GM12892 (cell line): ENCODE measurements at places on chromosomes 2 and 18.

- DNase-seq: no peak
Observed at GRCh38 chr2:54880428-54880827, 157.0 kb downstream of the EML6 start.

- DNase-seq: no peak
Observed at GRCh38 chr2:20653695-20654534, 3.0 kb upstream of the HS1BP3 start.

GRCh38 chr2:127405255-127405610 lies 13.0 kb upstream of the PROC start:
- no peak for DNase-seq

- DNase-seq: no peak
Observed at GRCh38 chr2:86274265-86274917, 63.0 kb downstream of the REEP1 start.

DNA sequence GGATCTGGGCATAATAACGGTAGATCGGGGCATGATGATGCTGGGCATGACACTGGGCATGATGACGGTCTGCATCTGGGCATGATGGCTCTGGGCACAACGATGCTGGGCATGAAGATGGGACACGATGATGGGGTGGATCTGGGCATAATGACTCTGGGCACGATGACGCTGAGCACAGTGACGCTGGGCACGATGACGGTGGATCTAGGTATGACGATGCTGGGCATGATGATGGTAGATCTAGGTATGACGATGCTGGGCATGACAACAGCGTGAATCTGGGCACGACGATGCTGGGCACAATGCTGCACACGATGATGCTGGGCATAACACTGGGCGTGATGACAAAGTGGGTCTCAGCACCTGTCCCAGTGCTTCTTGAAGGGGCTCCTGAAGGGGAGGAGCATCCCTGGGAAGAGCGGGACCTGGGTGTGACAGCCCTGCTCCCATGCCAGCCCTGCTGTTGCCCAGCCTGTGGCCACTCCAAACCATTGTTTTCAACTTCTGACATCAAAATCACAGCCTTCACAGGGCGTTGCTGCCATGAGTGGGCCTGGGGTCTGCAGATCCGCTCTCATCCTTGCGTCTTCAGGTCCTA lies 30.4 kb upstream of the ALLC start:
- no peak for DNase-seq

DNA sequence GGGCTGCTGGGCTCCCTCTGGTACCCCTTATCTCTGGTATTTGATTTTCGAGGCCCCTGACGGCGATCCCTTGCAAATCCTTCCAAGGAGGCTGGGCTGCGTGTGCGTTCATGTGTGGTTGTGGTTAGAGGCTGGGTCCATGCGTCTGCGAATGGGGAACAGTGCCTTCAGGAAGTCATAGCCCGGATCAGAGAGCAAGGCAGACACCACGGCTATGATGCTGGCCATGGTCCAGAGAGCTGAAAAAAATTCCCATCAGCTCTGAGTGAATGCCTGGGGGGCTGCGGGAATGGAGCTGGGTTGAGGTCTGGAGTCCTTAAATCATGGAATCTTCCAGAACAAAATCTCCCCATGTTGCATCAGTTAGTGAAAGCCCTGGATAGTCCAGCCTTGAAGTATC lies 145.5 kb downstream of the ACKR3 start:
- DNase-seq: no peak

DNA sequence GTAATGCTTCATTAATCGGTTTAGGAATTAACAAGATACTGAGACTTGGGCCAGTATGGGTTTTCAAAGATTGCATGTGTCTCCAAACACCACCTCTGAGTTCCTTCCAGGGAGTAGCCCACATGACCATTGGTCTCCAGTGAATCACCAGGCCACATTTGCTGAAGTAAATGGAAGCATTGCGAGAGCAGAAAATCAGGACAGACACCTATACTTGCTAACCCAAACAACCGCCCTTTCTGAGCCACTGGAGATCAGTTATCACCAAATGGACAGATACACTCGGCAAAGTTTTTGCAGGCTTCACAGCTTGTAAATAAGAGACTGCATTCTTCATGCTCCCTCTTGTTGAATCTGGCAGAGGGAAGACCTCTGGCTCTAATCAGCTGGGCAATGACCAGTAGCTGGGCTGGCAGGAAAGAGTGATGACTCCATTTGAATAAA lies 40.9 kb downstream of the GATA6 start:
- DNase-seq: no peak

DNA sequence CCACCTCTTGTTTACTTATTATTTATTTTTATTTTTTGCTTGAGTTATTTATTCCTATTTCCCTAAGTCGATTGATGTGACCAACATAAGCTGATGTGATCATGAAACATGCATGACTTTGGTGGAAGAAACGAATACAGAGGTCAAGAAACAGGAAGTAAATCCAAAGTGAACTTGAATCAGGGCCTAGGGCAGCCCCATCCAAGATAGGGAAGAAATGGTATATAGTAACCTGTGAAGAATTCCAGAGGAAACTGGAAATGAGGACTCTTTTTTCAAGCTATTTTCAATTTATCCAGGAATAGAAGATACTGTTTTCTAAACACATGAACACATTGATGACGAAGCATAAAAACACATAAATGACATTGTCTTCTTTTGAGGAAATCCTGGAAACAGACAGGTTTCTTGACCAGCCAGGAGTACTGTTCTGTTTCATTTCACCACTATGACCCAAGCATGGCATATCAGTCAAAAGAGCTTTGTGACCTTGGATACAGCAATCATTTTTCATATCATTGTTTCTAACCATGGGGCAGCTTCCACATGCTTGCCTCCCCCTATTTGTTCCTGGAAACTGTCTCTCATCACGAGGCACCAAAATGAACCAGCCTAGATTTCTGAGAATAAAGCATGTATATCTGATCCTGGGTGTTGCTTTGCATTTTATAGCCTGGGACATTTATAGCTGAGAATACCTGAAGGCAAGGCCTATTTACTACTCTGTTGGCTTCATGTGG lies 9.1 kb upstream of the LCLAT1 start:
- DNase-seq: no peak
